Bronchial epithelial cell (primary cell): ENCODE measurements at places on chromosomes 1 and 21.

DNA sequence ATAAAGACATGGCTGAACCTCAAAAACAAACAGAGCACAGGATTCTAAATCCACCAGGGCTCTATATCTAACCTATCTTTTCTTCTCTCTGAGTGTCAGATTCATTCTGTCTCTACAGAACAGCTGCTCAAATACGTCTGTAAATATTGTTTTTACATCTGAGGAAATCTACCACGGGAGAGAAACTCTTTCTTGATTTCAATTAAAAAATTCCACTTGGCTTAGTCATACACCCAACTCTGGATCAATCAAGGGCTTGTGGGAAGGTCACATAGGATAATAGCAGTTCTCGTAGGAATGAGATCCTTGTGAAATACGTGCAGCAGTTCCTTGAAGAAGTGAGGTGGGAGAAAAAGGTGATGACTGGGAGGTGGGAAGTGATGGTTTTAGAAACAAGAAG is 1355.7 kb upstream of the ADGRL2 start:
- no peak for DNase-seq

DNA sequence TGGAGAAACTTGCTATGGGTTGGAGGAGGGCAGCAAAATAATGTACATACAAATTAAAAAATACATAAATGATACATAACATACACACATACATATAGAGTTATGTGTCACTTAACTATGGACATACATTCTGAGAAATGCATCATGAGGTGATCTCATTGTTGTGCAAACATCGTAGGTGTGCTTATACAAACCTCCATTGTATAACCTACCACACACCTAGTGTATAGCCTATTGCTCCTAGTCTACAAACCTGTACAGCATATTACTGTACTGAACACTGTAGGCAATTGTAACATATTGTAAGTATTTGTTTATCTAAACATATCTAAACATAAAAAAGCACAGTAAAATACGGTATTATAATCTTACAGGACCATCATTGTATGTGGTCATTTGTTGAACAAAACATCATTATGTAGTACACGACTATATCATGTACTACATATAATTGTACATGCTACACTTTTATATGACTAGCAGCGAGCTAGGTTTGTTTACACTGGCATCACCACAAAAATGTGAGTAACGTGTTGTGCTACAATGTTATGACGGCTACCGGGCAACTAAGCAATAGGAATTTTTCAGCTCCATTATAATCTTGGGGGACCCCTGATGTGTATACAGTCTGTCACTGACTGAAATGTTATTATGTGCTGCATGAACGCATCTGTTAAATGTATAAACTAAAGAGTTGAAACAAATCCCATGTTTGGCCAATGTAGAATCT is 35.5 kb downstream of the ITGB3BP start:
- peak; percentile 93 for DNase-seq

DNA sequence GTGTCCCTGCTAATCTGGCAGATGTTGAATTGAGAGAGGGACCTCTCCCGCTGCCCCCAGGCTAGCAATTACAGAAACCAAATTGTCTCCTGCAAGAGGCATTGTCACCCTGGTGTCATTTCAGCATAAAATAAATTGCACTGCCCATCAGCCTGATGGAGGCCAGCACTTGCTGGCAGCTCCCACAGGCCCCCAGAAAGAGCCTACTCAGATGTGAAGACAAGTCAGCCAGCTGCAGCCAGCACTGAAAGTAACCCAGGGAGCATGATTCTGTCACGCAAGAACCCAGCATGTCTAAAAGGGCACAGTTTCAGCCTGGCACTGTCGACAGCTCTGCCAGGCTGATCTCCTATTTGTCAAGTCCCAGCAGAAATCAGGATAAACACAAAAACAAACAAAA is 110.3 kb upstream of the CTTNBP2NL start:
- DNase-seq: no peak

DNA sequence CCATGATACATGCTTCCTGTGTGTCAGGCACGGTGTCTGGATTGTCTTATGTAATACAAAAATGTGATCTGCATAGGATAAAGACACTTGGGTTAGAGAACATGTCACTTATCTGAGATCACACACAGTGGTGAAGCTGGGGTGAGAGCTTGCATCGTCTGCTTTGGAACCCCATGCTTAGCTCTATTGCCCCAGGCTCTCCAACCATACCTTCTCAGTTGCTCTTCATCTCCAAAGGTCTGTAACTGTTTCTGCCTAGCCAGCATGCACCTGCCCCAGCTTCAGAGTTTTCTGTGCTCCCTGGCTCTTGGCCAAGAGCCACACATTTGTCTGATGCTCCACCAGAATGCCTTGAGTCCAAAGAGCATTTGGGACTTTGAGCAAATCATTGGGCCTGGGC is 93.9 kb upstream of the COG2 start:
- peak; percentile 29 for DNase-seq

DNA sequence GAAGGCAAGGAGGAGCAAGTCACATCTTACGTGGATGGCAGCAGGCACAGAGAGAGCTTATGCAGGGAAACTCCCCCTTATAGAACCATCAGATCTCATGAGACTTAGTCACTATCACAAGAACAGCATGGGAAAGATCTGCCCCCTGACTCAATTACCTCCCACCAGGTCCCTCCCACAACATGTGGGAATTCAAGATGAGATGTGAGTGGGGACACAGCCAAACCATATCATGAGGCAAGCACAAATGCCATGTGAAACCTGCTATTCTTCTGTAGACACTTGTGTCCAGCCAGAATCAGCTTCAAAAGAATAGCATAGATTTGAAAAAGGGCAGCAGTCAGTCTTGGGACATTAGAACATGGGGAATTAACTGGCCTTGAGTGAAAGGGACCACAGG is 32.2 kb upstream of the UBE2U start:
- no peak for DNase-seq

DNA sequence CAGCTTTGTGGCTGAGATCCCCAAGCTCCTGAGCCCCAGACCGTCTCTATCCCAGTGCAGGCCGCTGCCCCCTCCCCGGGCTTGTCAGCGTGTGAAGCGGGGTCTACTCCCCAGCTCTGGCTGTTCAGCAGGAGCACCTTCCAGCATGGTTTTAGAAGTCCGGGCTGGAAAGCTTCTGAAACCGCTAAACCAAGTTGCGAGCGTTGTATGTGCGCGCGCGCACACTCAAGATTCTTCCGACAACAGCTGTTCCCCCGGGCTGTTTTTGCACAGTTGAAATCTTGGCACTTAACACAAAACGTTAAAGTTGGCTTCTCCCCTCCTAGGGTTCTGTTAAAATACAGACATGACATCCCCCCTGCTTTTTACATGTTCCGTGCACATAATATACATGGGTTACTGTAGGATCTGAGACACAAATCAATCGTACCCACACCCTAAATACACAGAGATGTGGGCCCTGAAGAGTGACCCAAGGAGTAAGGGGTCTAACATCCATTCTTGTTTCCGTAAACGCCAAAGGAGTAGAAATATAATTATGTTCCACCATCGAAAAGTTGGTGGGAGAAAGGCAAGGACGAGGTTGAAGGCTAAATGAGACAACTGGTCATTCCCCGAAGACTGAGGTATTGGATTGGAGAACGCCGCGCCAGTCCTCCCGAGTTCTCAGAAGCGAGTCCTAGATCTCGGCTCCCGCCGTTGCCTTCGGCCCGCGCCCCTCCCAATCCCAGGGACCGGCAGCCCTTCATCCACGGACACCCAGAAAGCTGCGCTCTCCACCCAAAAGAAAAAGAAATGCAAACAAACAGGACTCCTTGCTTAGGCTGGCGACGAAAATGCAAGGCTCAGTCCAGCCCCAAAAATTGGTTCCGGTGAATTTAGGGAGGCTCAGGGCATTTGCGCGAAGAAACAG is 1.3 kb downstream of the TBX15 start:
- no peak for DNase-seq

GRCh38 chr1:244053831-244054230 is 2.7 kb downstream of the ZBTB18 start:
- no peak for DNase-seq

DNA sequence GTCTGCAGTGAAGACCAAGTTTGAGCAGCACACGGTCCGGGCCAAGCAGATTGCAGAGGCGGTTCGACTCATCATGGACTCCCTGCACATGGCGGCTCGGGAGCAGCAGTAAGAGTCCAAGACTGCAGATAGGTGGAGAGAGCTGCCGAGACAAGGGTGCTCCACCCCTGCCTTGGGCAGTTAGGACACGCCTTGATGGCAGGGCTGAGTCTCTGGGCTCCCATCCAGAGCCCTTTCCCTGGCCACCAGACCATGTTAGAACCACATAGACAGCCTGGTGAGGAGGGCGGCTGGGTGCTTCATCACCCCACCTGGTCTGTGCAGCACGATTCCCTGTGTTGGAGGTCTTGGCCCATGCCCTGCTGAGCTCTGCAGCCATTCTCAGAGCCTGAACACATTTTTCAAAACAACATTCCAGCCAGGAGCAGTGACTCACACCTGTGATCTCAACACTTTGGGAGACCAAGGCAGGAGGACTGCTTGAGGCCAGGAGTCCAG is 17.3 kb upstream of the MIIP start:
- peak; percentile 36 for DNase-seq

GRCh38 chr1:222310836-222311235 is 237.1 kb downstream of the HHIPL2 start:
- DNase-seq: no peak

DNA sequence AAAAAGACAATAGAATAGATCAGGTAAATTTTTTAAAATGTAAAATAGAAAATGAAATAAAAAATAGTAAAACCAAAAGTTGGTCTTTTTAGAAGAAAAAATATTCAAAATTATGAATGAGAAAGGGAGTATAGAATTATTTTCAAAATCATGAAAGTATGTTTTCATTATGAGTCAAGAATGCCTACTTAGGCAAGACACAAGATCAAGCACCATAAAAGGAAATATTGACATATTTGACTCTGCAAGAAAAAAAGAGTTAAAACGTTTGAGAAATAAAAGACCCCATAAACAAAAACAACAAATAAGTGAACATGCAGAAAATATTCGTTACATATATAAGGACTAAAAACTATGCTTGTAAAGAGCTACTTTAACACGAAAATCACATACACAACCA is 4.8 kb upstream of the COX20 start:
- no peak for DNase-seq

- DNase-seq: peak; percentile 55
Observed at GRCh38 chr21:31866077-31866511, 6.7 kb upstream of the HUNK start.

- DNase-seq: no peak
Observed at GRCh38 chr21:35679076-35679475, 381.2 kb downstream of the SETD4 start.

DNA sequence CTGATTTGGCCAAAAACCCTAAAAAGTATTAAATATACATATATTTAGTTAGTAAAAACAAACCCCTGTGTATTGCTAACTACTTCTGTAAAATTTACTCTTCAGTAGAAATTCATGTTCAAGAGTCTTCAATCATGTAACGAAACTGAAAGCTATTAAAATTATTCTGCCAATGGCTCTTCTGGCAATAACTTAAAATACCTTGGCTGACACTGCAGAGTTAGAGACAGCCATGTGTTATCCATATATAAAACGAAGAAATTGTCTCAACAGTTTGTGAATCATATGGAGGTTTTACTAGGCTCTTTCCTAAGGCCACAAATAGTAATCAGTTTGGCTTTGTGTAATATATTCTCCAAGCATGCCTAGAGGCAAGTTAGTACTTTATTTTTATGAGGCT is 357.2 kb downstream of the COL11A1 start:
- no peak for DNase-seq

DNA sequence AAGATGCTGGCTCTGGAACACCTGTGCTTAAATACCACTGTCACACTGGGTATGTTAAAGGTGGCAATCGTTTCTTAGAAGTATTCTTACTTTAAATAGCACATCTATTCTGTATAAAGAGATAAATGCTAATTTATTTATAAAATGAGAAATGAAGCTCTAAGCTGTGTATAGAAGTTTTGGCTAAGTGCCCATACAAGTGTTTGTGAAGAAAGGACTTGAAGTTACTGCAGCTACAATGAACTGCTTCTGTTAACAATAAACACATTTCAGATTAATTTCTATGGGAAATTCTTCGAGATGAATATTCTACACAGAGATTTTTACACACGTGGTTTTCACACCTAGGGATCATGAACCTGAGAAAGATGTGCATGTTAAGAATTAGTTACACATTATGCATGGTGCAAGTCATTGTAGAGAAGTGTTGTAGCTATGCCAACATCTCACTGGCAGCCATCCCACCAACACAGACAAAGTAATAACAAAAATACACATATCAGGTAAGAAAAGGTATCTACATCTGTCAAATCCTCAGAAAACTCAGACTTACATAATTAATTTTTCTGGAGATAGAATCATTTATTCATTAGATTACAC is 16.2 kb downstream of the COL24A1 start:
- no peak for DNase-seq

DNA sequence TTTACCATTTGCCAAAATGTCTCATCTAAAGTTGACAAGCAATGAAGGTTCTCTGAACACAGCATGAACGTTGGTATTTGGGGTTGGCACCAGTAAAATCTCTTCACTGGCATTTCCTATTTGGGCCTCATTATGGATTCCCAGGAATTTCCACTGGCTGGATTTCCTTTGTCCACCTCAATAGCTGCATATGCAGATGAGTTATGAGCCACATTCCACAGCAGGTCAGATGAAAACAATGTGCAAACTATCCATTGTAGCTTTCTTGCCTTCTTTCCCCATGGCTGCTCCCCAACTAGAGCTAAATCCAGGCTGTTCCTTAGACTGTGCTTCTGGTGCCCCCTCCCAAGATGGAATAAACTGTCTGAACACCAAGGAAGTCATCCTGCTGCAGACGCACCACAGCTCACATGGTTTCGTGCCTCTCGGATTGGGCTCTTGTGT is 168.1 kb upstream of the FGGY start:
- DNase-seq: peak; percentile 33

DNA sequence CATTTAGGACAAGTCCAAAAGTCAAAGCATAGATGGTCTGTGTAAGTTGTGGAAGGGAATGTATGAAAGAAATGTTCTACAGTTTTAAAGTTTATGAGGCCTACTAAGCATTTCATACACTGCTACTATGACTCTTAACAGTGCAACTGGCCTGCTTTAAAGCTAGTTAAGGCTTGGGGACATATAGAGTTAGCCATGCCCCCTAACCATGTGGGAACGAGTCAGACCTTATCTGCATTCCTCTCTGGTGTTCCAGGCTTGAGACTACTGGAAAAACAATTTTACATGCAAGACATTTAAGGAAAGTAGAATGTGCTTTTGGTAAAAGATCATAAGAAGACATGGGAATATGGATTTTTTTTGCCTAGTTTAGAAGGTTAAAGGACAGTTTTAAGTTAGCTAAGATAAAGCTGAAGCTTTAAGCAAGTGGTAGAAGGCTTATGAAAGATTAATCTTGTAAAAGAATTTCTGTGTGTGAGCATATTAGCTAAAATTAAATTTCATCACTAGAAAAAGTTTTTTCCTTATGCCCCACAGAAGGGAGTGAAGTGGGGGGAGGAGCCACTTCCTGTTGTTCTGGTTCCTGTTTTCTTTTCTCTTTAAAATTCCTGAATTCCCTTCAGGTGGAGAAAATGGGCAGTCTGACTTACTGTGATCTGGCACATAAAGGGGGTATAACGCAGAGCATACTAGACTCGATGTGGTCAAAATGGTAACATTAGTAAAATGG is 8.9 kb upstream of the CD48 start:
- peak; percentile 50 for DNase-seq
